ENCODE measurements at places on chromosomes 5 and 9.

DNA sequence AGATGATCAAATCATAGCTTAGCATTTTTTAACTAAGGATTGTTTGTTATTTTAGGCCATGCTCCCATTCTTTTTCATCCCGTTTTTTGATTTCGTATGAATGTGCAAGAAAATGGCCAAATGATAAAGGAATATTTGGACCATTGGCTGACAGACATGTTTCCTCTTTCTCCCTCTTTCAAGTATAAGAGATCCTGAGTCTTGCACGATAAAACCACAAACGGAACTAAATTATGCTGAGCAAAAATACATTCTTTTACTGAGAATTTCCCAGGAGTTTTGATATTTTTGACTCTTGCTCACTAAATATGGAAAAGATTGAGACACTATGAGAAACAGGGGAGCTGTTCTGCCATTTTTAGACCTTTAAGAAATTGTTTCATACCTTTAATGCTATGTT lies 90.4 kb upstream of the KLF9 start:
- no peak for DNase-seq

DNA sequence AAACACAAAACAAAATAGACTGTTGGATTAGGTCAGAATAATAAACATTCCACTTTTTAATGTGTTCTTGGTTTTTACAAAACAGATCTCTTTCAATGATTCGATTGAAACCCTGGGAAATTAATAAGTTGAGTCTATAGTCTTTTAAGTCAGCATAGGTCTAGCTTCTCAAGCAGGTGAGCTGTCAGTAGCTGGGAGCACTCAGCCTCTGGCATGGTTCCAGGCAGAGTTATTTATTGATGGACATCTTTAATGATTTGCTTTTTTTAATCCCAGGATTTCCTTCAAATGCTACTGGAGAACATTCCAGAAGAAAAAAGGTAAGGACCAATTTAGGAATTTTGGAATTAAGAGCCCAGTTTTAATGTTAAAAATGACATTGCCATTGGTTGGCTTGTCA lies 241.0 kb downstream of the AOPEP start:
- DNase-seq, result no peak

GRCh38 chr9:93161786-93162562 lies 22.0 kb upstream of the WNK2 start:
- DNase-seq, result no peak

- no peak for DNase-seq
These were observed 260.7 kb downstream of the CHSY3 start for GRCh38 chr5:130164966-130165365.

DNA sequence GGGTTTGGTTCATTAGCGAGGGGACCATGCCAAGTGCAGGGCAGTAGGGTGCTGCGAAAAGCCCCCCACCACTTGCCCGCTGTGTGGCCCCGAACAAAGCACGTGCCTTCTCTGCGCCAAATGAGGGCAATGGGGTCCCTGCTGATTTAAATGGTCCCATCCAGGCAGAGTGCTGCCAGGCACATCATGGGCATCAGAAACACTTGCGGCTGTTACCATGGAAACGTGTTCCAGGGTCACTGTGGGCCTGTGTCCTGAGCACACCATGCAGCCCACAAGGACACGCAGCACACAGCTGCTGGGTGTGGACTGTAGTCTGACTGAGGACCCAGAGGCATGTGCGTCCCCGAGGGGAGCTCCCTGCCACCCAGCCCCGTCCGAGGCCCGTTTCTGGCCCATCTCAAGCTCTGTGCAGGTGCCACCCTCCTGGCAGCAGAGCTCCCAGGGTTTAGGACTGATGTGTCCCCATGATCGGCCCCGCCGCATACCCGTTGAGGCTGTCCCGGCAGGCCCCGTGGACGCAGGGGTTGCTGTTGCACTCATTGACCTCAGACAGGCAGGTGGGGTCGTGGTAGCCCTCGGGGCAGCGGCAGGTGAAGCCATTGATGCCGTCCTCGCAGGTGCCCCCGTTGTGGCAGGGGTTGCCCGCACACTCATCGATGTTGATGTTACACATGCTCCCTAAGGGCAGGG lies 31.3 kb upstream of the SEC16A start:
- DNase-seq, result no peak

DNA sequence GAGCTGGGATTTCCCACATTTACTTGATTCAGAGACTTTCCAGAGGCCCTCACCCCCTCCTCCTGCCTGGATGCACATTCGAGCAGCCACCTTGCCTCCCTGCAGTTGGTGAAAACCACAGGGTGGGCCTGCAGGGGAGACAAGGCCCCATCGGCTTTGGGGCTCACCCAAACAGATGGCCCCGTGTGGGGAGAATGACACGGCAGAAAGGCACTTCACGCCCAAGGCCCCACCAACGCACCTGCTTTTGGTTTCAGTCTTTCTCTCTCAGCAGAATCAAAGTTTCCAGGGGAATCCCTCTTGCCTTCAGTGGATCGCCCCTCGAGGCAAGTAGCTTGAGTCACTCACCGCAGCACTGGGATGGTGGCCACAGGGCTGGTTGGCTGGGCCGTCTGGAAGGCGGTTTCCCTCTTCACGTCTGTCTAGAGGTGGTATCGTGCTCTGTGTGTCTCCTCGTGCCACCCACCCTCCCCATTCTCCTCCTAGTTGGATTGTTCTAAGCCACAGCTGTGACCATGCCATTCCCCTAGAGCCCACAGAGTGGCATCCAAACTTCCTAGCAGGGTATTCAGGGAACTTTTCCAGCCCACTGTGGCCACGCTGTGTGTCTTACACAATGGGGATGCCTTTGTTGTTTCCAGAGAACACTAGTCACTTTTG lies 31.8 kb downstream of the SEC61B start:
- peak; percentile 73 for DNase-seq

DNA sequence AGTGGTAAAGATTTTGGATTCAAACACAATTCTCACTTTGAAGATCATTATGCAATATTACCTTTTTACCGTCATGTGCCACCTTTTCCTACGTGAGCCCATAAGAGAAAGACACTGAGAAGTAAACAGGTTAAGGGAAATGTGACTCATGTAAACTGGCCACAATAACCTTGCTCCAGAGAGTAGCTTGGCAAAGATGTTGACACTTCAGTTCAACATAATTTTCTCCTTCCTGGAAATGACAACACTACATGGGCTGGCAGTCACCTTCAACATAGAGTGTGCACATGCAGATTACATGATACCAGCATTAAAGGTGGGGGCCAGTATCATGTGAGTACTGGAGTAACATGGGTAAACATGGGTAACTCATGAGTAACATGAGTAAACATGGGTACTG lies 141.9 kb downstream of the CDK5RAP2 start:
- DNase-seq, result no peak

DNA sequence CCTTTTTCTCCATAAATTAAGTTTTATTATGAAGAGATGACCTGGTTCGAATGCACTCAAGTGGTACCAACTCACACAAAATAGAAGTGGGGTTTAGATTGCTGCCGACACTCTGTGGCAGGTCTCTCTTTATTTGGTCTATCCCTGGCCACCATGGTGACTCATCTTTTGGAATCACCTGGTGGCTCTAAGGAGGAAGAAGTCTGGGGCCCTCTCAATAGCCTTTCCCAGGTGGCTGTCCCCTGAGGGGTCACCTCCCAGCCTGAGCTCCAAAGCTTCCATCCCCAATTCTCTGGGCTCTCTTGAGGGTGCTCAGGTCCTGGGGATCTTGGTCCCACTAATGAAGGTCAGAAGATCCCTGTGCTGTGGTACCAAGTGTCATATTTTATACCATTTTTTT lies 136.8 kb downstream of the MVB12B start:
- no peak for DNase-seq

- no peak for DNase-seq
These were observed 62.3 kb downstream of the RGS3 start for GRCh38 chr9:113525831-113526230.

DNA sequence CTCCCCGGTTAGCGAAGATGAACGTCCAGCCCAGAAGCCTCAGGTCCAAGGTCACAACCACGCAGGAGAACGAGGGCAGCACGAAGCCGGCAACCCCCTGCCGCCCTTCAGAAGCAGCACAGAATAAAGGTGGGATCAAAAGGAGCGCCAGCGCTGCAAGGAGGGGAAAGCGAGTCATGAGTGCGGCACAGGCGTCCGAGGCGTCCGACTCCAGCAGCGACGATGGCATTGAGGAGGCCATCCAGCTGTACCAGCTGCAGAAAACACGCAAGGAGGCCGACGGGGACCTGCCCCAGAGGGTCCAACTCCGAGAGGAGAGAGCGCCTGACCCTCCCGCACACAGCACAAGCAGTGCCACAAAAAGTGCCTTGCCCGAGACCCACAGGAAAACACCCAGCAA lies 5.8 kb downstream of the PPP1R26 start:
- DNase-seq, result no peak

DNA sequence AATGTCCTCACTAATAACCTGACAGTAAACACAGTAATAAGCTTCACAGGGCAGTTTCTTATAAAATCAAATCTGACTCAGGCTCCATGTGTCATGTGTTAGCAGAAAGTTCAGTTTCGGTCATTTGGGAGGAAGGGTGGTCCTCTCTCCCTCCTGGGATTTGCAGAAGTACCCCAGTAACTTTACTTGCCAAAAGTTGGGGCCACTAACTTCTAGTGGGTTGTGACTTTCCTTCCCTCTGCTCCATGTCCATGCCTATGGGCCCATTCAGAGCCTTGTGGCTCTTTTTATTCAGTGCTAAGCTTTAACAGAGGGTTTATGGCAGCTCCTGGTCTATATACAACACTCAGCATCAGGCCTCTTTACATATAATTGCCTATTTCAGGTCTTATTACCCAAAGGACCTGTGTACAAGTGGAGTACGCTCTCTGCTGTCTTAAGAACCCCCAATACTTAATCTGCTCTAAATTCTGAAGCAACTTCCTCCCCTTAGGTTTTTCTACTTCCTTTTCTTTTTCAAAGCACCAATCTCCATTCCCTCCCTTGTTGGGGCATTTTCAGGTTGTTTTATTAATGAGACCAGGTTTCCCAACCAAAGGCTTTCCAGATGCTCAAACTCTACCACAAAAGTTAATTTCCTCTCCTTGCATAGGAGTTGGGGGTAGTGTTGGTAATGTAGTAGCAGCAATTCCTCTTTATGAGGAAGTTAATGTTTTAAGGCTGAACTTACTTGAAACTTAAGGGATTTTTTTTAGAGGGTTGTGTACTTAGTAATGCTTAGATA lies 107.7 kb downstream of the CCDC192 start:
- no peak for DNase-seq

- no peak for DNase-seq
These were observed 122.5 kb downstream of the MEF2C start for GRCh38 chr5:88760527-88760926.

GRCh38 chr5:113232221-113232620 lies 202.6 kb downstream of the TSSK1B start:
- no peak for DNase-seq

DNA sequence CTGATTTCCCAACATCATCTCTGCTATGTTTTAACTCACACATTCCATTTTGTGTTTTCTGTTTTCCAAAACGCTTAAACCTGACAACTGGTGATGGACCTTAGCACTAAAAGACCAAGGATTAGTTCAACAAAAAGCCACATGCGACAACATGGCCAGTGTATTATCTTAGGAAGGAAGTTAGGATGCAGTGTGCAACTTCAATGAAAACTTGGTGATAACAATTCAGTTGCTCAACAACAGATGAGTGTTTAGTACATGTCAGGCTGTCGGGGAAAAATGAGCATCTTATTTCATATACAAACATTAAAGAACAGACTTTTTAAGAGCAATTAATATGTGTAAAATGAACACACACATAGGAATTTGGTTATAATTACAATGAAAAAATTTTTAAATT lies 780.0 kb downstream of the SEMA5A start:
- DNase-seq, result no peak

GRCh38 chr5:170100066-170100943 lies 5.4 kb upstream of the FOXI1 start:
- peak; percentile 21 for DNase-seq

DNA sequence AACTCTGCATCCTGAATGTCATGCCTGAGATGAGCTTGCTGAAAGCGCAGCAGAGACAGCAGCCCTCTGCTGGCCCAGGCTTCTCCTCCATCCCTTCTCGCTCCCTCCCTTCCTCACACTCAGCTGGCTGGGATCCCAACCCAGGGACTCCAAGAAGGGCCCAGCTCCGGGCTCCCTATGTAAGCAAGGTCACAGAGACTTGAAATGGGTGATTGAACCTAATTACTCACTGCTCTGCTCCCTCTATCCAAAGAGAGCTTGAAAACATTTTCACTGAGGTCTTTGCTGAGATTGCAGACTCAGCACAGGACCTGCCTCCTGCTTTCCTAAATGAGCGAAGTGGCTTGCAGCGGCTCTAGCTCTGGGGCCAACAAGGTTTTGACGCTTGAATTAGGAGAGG lies 42.8 kb downstream of the RAPGEF1 start:
- no peak for DNase-seq

DNA sequence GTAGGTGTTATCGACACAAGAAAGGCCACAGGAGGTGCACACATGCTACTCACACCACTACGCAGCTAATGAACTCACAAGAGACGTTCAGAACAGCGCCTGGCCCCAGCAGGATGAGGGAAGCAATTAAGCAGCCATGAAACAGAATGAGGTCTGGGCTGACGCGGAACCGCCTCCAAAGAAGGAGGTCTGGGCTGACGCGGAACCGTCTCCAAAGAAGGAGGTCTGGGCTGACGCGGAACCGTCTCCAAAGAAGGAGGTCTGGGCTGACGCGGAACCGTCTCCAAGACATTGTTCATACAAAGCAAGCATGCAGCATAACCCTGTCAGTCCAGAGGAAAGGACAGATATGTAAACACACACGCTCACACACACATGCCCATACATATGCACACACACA lies 63.2 kb upstream of the ZNF354A start:
- DNase-seq, result no peak

GRCh38 chr5:73125289-73125688 lies 4.9 kb downstream of the TMEM171 start:
- no peak for DNase-seq

DNA sequence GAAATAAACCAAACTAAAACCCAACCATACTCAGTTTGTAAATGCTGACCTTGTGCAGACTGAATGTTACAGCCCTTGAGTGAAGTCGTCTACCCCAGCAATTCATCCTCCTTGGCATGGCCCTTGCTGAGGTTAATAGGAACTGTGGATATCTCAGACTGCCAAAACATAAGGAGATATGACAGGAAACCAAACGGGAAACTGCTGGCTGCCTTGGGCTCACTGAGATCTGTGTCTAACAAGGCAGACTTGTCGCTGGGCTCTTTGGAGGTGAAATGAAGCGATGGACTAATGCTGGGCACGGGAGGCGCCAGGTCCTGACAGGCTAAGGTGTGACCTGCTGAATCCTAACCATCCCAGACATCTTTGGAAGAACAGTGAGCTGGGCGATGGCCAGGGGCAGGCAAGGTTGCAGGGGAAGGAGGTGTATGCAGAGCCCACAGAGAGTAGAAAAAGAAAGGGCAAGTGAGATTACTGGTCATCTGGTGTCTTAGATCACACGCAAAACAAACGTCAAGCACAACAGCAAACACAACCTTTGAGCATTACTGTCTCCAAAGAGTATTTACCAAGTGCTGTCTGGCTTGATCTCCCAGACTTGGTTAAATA lies 44.6 kb upstream of the ALDH1A1 start:
- no peak for DNase-seq
